CD4-positive, alpha-beta T cell treated with Interleukin-17A for 1 hour (primary cell): ENCODE measurements at places on chromosomes 6 and 20.

GRCh38 chr6:144745439-144745838 is 460.3 kb downstream of the UTRN start:
- DNase-seq = no peak

- no peak for DNase-seq
These were observed 32.1 kb upstream of the RIN2 start for GRCh38 chr20:19725814-19726525.

GRCh38 chr6:136361787-136362186 is 72.1 kb upstream of the BCLAF1 start:
- no peak for DNase-seq

- DNase-seq = peak; percentile 48
These were observed 28.8 kb upstream of the TULP4 start for GRCh38 chr6:158283304-158283980.
